Mammary epithelial cell (primary cell): ENCODE measurements at places on chromosomes 12 and 14. TPM values are rescaled to one million over a fixed set of nuclear protein-coding genes. Genes with fewer than 3 reads are reported as not detected.

GRCh38 chr14:93984070-93984469, 7.7 kb upstream of the ASB2 start:
- DNase-seq: peak; percentile 30

ELK3 gene
- polyA plus RNA-seq: 47.2 TPM

MYL2 gene
- 0.26 TPM for polyA plus RNA-seq

GRCh38 chr12:40727774-40728483, 35.7 kb downstream of the CNTN1 start:
- DNase-seq: peak; percentile 35

DNA sequence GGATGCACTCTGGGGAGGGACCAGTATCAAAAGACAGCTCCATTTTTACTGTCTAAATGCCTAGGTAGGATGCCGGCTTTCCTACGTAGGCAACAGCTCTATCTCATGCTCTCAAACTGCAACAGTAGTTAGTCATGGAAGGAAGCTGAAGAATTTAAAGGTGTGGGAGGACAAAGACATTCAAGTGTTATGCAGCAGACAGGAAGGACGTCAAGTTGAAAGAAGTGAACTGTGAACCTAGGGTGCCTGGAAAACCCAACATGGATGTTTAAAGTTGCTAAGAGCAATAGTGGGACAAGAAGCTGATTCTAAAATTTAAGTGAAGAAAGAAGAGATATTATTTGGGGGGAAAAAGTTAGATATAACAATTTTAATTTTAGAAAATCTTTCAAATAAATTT, 5.9 kb downstream of the SEC23A start:
- DNase-seq: peak; percentile 81

DNA sequence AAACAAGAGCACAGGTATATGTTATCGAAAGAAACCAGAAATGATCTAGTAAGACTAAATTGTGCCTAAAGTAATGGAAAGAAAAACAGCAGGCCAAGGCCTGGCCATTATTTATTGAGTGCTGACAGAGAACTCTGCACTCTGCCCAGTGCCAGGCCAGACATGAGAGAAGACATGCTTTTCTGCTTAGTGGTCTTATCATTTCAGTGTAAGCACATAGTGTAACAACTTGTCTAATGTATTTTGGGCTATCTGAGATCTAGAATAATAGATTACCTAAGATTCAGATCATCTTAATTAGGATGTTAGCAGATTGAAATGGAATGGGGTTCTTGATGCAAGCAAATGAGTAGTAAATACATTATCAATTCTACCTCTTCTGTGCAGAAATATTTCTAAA, 278.3 kb downstream of the AKAP6 start:
- DNase-seq: no peak

OTUB2 gene
- 4.6 TPM for polyA plus RNA-seq

DNA sequence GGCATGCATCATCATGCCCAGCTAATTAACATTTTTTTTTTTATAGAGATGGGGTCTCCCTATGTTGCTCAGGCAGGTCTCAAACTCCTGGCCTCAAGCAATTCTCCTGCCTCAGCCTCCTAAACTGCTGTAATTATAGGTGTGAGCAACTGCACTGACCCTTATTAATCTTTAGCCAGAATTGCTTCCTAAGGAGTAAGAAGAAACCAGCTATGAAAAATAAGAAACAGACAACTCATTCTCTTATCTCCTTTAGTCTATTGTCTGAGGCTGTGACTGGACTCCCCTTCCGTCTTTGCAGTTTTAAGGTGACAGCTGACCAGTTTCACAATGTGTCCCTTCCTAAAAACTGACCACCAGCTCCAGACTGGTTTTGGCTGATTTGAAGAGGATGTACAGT, 52.4 kb downstream of the EMP1 start:
- no peak for DNase-seq

DNA sequence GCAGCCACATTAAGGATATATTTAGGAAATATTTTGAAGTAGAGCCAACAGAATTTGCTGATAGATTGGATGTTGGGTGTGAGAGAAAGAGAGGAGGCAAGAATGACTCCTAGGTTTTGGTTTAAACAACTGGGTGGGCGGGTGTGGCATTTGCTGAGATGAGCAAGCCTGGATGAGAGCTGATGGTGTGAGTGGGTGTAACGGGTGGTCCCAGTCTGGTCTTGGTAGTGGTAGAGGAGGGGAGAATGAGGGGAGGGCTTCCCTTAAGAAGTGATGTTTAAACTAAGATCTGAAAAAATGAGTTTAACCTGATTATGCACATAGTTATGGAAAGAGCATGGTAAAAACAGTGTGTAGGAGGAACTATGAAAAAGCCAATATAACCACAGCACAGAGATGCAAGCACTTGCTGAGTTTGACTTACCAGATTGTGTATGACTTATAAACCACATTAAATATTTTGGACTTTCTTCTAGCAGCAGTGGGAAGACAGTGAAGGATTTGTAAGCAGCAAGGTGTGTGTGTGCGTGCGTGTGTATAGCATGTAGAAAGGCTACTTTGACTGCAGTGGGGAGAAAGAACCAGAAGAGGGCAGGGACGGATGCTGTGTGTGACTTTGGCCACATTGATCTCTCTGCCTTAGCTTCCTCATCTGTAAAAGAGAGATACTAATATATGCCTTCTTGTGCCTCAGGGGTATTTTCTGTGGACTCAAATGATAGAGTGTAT, 139.7 kb downstream of the PRIMA1 start:
- peak; percentile 23 for DNase-seq

TMEM30B gene
- polyA plus RNA-seq: 20.1 TPM

GRCh38 chr12:11508699-11509098, 113.3 kb upstream of the PRB2 start:
- peak; percentile 8 for DNase-seq

GRCh38 chr14:33839193-33840076, 111.4 kb downstream of the EGLN3 start:
- peak; percentile 24 for DNase-seq

RFLNA gene
- polyA plus RNA-seq: 0.20 TPM

GRCh38 chr12:8603856-8604255, 8.8 kb downstream of the AICDA start:
- DNase-seq: no peak

DPY19L2 gene
- polyA plus RNA-seq: not detected

DNA sequence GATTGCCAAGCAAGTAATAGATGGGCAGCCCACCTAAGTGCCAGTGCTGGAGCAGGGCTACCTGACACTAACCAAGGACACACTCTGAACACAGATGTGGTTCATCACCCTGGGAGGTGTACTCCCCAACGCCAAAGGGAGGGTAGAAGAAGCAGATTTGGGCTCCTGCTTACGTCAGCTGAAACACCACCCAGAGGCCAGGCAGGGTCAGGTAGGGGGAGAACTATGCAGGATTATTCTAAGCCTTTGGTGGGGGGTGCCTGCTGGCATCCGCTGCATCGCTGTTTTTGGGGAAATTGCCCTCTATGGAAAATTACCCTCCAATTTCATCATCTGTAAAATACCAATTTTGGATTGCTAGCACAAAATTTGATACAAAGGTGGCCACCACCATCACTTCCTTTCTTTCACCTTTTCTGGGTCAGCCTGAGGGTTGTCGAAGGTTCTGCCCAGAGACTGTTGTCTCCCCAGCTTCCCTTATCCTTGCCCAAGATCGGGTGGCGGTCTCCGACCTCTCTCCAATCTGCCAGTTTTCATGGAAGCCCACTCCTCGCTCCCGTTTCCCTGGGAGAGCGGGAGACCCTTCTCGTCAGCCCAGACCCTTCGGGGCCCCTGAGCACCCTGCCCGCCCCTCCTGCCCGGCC, 535 bp downstream of the BIN2 start:
- DNase-seq: no peak

SDR39U1 gene
- 40.2 TPM for polyA plus RNA-seq

TEP1 gene
- polyA plus RNA-seq: 10.9 TPM

GRCh38 chr12:16880864-16881285, 274.9 kb upstream of the LMO3 start:
- DNase-seq: no peak

AQP2 gene
- not detected for polyA plus RNA-seq

- DNase-seq: peak; percentile 86
Measured at GRCh38 chr14:75399843-75400775, 27.7 kb upstream of the JDP2 start.

DNA sequence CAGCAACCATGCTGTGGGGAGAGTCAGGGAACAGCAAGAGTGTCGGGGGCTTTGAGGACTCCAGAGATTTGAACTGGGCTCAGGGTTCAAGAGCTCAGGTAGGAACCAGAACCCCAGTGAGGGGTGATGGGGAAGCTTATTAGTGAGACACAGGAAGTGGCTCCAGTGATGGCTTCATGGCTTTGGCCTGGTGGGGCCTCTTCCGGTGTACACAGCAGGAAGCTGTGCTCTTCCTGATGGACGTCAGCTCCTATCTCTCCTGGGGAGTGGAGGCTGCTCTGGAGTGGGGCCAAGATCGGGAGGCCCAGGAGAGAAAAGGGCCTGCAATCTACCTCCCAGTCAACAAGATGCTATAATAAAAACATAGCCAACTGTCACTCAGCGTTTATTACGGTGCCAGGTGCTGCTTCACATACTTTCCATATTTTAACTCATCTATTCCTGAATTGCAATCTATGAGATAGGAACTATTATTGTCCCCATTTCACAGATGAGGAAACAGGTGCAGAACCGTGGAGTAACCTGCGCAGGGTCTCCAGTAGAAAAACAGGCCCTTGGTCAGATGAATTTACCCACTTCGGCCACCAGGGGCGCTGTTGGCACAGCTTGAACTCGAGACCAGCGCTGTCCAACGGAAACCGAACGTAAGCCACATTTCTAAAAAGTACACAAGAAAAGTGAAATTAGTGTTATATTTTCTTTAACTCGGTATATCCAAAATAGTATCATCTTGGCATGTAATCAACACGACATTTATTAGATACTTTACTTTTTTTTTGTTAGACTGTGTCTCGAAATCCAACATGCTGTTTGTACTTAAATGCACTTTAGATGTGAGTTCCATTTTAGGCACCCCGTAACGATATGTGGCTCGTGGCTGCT, 63.6 kb upstream of the DLK1 start:
- peak; percentile 20 for DNase-seq

DNA sequence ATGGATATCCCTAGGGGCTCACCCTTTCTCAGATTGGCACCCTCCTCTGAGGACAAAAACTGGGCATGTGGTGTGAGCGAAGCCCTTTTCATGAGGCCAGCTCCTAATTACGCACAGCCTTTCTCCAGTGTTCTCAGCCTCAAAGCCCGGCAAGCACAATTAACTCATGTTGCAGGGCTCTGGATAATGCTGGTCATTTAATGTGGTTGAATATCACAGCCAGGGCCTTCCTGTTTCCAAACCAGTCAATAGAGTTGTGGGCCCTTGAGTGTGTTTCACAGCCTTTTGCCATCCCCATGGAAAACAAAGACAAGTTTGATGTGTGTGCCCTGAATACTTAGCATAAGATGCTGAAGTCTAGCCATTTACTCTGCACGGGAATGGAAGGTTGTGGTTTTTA, 114.2 kb upstream of the ARHGAP5 start:
- DNase-seq: no peak

GRCh38 chr14:53841109-53842099, 115.2 kb downstream of the BMP4 start:
- peak; percentile 23 for DNase-seq

KRT74 gene
- polyA plus RNA-seq: 0.05 TPM

DNA sequence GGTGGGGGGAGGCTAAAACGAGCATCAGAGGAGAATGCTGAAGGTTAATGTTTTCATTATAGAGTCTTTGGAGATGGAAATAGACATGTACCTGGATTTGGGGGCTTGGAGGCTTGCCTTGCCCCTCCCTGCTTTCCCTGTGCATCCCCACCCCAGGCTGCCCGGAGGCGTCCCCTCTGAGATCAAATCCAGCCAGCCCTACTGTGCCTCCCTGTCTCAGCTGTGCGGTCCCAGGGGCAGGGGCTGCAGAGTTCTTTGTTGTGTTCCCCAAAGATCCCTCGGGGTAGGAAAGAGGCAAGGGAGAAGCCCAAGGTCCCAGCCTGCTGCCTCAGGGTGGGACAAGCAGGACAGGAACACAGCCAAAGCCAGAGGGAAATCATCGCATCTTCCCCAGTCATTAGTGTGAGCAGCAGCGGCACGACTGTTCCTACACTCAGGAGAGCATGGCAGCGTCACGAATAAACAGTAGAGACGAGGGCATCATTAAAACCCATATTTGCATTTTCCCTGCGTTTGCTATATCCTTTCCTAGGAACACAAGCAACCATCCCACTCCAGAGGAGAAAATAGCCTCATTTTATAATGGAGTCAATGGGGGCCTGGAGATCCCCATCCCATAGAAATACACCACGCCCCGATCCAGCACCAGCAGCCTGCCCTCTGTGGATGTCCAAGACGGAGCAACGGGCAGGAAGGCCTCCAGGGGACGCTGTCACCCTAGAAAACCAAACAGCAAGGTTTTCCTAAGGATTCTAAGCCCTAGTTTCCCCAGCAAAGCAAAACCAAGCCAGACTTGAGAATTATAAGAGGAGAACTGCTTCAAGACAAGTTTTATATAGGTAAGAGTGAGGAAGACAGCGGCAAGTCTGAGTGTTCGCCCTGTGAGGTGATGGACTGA, 32.4 kb downstream of the ANO2 start:
- no peak for DNase-seq

PTPN6 gene
- 16.4 TPM for polyA plus RNA-seq

- DNase-seq: no peak
Measured at GRCh38 chr14:67570453-67570852, 29.6 kb downstream of the PIGH start.

GRCh38 chr12:49340971-49341776, 4.2 kb upstream of the C1QL4 start:
- DNase-seq: no peak

DNA sequence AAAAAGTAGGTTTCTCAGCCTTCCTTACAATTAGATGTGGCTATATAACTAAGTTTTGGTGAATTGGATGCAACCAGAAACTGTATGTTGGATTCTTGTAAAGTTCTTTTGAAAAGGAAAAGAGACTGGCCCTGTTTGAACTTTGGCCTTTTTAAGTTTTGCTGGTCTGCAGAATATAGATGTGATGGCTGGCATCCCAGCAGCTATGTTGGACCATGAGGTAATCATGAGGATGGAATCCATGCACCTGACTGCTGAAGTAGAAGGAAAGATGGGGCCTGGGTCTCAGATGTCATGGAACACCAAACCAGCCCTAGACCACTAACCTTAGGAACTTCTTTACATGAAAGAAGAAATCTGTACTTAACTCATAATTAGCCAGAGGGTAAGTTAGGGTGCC, 482.5 kb downstream of the GLT1D1 start:
- no peak for DNase-seq

GRCh38 chr14:73168274-73168673, 32.0 kb downstream of the PSEN1 start:
- DNase-seq: no peak

DNA sequence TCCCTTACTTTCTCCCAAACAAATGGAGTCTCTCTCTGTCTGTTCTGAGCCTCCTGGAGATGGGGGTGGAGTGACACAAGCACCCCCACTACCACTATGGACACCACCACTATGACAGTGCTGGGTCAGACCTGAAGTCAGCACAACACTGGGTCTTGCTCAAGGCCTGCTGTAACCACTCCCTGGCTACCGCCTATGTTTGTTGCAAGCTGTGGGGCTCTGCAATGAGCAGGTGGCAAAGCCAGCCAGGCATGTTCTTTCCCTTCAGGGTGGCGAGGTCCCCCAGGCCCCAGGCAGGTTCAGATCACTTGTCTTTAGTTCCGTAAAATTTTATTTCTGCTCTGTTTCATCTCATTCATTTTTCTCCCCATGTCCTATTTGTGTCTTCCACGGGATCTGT, 349.8 kb downstream of the TMEM121 start:
- no peak for DNase-seq
